ENCODE measurements at places on chromosomes 4 and X. TPM values are rescaled to one million over a fixed set of nuclear protein-coding genes. Genes with fewer than 3 reads are reported as not detected.

LRCH2 gene
- total RNA-seq: 0.13 TPM

DNA sequence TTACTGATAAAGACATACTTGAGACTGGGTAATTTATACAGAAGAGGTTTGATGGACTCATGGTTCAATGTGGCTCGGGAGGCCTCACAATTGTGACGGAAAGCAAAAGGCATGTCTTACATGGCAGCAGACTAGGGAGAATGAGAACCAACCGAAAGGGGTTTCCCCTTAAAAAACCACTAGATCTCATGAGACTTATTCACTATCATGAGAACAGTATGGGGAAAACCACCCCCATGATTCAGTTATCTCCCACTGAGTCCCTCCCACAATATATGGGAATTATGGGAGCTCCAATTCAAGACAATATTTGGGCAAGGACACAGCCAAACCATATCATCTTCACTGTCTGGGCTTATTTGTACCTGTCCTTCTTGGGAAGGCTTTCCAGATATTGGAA lies 22.8 kb upstream of the MUC7 start:
- DNase-seq: no peak

PAK3 gene
- total RNA-seq: 0.15 TPM

CSN2 gene
- total RNA-seq: not detected

- DNase-seq: no peak
Measured at GRCh38 chr4:138341739-138342415, 99.7 kb upstream of the SLC7A11 start.

DNA sequence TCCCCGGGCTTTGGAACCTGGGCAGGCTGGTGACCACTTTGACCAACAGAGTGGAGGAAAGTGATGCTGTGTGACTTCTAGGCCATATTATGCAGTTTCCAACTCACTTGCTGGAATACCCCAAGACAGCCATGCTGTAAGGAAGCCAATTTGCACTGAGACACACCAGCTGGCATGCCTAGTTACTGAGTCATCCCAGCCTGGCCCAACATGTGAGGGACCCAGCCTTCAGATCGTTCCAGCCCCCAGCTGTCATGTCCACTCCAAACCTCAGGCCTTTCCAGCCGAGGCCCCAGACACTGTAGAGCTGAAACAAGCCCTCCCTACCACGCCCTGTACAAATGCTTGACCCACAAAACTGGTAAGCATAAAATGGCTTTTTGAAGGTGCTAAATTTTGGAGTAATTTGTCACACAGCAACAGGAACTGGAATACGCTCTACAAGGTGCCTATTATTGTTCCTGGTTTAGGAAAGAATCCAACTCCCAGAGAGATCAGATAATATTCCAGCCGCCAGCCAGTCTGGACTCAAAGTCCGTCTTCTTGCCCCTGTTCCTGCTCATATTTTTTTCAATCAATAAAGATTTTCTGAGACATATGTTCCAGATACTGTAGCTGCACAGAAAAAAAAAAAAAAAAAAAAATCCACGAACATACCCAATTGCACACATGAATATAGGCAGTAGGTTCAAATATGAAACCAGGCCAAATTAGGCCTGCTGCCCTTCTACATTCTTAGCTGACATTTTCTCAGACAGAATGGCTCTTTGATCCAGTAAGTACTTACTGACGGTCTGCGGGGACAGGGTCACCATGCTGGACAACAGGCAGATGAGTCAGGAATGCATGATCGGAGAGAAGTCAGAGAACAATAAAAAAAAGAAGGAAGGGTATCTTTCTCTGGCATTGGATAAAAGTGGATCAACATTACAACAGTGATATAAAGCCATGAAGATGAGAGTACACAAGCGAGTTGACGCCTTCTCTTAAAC lies 35.1 kb downstream of the SH3KBP1 start:
- no peak for DNase-seq

- no peak for DNase-seq
Measured at GRCh38 chr4:99720206-99720605, 62.6 kb upstream of the C4orf54 start.
